ENCODE measurements at places on chromosomes 3 and 15.

DNA sequence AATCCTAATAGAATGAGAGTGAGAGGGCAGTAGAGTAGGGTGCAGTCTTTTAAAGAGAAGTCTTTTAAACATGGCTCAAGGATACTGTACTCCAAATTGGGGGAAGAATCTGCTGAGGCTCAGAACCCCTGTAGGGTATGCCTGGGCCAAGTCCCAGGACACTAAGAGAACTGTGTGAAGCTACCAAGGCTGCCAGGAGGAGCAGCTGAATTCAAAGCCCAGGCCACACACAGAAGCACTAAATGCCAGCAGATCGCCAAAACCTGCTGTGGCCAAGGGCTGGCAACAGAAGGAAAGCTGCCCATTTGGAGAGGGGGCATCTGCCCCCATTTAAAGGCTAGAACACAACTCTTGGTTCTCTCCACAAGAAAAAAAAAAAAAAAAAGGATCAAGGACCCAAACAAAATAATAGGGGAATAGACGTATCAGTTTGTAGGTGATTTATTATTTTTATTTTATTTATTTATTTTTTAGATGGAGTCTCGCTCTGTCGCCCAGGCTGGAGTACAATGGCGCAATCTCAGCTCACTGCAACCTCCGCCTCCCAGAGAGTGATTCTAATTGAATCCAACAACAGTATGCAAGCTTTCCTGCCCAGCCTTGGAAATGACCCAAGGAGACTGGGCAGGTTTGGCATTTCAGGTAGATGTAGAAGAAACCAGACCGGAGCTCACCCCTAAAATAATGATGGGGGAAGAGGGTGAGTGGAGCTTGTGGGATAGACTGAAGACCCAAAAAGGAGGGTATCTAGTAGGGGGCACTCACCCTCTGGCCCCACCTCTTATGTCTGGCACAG, 279.0 kb upstream of the WNT5A start:
- DNase-seq: no peak

DNA sequence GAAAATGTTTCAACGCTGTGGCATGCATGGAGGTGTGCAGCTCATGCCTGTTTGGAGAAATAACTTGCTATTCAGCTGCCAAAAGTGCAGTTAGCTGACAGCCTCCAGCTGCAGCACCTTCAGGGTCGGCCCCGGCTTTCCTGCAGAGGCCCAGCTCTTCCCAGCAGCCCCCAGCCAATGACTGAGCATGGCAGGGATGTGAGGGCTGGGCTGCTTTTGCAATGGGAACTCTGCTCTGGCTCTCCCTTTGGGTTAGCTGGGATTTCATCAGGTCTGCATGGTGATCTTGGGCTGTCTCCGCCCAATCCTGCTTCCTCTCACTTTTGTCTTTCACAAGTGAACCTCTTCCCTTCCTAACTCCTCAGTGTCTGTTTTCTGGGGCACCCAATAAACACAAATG, 396.6 kb downstream of the EPHB1 start:
- DNase-seq: no peak

DNA sequence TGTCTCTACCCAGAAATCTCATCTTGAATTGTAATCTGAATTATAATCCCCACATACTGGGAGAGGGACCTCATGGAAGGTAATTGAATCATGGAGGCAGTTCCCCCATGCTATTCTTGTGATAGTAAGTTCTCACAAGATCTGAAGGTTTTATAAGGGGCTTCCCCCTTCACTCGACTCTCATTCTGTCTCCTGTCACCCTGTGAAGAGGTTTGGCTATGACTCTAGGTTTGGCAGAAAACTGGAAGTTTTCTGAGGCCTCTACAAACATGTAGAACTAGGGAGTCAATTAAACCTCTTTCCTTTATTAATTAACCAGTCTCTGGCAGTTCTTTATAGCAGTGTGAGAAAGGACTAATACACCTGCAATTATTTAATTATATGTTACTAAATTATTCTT, 125.2 kb upstream of the TGFBR2 start:
- DNase-seq: no peak

GRCh38 chr15:68427963-68428362, 4.0 kb downstream of the ITGA11 start:
- no peak for DNase-seq

- DNase-seq: no peak
These were observed 158.0 kb downstream of the CDIN1 start for GRCh38 chr15:36737430-36737891.

GRCh38 chr3:123884993-123885392, 861 bp upstream of the MYLK start:
- no peak for DNase-seq

GRCh38 chr3:105580296-105580965, 213.7 kb downstream of the ALCAM start:
- no peak for DNase-seq

DNA sequence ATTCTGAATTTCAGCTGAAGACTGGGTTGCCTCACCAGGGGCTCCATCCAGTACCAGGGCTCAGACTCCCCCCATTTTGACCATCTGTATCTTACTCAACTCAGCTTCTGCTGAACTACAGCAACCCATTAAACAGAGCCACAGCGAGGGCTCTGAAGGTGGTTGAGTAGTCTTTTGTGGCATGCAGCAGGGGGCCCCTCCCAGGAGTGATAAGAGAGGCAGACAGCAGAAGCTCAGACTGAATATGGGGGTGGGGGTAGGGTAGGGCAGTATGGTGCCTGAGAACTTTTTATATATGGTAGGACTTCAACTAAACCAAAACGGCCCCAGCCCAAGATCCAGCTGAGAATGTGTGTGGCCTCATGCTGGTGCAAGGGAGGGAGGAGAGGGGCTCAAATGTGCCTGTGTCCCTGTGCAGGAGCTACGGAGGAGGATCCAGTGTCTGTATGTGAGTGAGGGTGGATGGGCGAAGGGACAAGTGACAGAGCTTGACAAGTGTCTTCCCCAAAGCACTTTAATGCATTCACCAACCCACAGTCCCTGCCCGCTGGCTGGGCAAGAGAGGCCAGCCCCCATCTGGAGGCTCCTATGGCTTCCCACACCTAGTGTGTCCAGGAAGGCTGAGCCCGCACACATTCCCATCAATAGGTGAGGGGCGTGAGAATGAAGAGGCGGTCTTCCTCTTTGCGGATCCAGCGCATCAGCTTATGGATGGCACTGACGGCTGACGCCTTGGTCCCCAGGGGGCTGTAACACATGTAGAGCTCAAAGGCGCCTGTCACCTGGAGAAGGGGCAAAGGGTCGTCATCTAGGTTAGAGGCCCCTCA, 4.9 kb upstream of the MST1R start:
- no peak for DNase-seq

All from right renal pelvis (tissue), 4 donors.